ENCODE measurements at places on chromosomes 11 and 22. TPM values are rescaled to one million over a fixed set of nuclear protein-coding genes. Genes with fewer than 3 reads are reported as not detected.

DNA sequence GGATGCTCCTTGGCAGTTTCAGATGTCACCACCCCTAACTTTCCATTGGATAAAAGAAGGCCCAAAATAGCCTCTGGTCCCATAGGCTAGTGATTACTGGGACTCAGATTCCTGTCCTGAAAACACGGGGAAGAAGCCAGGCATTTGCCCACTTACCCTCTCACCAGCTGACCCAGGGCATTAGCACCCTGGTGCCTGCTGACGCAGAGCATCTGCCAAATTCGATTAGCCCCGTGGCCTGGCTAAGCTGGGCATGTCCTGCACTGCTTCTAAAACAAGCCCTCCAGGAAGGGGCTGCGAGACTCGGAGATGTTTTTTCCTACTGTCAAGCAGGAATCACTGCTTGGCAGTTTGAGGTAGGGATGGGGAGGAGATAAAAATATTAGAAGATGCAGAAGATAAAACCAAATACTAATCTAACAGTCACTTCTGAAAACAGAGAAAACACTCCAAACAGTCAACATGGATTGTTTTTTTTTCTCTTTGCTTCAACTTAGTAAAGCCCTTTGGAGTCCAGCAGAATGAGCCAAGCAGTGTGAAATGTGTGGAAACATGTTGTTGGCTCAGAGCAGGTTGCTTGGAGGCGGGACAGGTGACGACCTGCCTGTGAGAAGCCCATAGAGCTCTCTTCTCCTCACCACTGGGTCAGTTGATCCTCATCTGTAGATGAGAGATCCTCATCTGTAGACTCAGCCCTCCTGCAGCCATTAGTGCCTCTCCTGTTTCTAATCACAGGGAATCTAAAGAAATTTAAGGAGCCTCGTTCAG, 54.0 kb downstream of the BDNF start:
- DNase-seq = no peak

DNA sequence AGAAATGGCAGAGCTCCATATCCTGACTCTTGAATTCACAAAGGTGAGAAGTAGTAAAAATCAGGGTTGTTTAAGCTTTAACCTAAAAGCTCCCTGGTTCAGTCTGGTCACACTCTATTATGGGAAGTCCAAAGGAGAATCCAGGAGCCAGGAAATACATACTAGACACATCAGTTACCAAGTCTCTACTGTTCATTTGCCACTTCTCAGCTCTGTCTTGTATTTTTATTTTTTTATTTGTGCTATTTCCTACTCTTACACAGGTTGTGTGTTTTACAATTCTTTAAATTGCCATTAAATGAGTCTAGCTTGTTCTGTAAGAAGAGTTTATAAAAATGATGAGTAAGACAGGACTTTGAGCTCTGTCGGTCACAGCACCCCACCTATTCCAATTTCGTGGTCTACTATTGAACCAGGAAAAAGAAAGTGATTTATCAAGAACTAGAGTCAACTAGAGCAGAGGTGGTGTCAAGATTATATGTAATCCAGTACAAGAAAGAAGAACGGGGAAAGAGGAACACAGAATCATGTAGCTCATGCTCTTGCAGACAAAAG, 9.7 kb downstream of the MS4A12 start:
- DNase-seq = no peak

The CCDC82 gene
- total RNA-seq = 41.7 TPM

The SUSD2 gene
- total RNA-seq = 0.58 TPM

DNA sequence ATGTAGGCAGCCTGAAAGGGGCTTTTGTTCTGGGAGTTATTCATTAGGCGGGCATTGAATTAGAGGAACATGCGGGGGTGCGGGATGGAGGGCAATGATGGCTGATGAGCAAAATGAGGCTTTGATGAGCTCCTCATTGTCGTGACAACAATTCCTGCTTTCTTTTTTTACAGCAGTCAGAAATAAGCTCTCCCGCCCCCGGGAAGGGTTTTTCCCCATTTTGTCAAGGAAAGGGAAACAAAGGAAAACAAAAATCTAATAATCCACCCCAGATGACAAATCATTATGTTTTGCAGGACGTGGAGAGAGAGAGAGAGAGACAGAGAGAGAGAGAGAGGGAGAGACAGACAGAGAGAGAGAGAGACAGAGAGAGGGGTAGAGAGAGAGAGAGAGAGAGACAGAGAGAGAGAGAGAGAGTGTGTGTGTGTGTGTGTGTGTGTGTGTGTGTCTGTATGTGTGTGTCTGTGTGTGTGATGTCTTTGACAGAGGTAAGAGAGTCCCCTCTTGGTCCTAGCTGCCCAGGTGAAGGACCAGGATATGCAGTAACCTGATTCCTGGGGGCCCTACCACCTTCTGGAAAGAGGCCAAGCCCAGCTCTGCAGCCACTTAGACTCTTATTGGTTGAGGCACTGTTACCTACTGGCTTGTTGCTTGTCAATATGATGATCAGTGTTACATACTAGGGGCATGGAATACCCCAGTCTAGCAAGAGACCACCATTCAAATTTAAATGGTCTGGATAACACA, 46.7 kb upstream of the PARVA start:
- DNase-seq = peak; percentile 47

DNA sequence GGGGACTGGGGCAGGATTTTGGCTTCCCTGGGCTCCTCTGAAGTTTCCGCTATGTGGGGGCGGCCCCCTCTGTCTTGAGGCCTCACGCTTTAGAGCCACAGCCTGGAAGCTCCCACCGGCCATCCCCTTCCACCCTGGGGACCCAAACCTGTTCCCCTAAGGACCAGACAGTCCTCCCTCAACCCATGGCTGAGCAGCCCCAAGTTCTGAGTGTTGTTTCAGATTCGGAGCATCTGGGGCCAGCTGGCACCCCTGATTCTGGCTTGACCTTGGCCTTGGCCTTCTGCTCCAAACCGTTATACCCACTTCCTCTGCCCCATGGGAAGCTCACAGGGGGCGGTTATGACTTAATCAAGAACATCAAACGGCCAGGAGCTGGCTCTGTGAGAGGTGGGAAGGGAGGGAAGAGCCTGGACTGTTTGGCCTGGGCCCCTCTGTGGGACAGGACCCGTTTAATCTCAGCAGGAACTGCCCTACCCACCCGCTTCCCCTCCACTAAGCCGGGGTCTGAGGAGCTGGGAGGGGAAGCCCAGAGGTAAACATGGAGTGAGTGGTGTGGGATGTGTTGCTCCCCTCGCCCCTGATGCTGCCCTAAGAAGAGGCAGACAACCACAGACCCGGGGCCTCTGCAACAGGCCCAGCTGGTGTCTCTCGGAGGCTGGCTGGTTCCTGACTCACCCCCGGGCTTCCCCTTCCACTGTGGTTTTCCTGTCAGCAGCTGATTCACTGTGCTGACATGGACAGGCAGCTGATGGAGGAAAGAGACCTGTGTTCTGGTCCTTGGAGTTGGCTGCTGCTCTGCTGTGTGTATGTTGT, 3.4 kb downstream of the CD82 start:
- peak; percentile 75 for DNase-seq

DNA sequence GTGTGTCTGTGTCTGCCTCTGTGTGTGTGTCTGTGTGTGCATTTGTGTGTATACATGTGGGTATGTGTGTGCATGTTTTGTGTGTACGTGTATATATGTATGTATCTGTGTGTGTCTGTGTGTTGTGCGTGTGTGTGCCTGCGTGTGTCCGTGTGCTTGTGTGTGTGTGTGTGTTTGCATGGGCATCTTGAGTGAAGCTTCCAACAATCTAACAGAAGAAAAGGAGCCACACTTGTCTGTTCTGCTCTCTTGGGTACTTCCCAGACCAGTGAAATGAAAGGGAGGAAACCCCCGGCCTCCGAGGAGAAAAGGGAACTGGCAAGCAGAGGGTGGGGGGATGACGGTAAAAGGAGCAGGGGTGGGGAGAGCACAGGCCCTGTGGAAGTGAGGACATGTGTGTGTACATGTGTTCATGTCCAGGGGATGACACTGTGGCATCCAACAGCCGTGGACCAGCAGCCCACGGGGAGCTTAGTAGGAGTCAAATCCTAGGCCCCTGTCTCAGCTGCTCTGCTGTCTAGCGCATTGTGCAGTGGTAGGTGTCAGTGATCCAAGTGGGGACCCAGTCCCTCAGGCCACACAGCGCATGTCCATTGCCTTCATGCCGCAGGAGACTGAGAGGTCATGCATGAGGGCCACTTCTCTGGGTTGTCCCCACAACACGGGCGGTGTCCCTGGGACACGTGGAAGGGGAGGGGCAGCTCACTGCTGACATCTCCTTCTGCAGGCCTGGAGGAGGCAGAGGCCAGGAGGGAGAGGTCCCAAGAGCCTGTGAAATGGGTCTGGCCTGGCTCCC, 8.1 kb downstream of the CSF2RB start:
- DNase-seq = peak; percentile 57

- no peak for DNase-seq
Observed at GRCh38 chr11:93648158-93648557, 13.3 kb upstream of the CEP295 start.

The MB gene
- not detected for total RNA-seq

The KIF18A gene
- 3.7 TPM for total RNA-seq

The ELFN2 gene
- not detected for total RNA-seq

The MUC5AC gene
- 830 TPM for total RNA-seq

The MS4A8 gene
- 8.9 TPM for total RNA-seq

DNA sequence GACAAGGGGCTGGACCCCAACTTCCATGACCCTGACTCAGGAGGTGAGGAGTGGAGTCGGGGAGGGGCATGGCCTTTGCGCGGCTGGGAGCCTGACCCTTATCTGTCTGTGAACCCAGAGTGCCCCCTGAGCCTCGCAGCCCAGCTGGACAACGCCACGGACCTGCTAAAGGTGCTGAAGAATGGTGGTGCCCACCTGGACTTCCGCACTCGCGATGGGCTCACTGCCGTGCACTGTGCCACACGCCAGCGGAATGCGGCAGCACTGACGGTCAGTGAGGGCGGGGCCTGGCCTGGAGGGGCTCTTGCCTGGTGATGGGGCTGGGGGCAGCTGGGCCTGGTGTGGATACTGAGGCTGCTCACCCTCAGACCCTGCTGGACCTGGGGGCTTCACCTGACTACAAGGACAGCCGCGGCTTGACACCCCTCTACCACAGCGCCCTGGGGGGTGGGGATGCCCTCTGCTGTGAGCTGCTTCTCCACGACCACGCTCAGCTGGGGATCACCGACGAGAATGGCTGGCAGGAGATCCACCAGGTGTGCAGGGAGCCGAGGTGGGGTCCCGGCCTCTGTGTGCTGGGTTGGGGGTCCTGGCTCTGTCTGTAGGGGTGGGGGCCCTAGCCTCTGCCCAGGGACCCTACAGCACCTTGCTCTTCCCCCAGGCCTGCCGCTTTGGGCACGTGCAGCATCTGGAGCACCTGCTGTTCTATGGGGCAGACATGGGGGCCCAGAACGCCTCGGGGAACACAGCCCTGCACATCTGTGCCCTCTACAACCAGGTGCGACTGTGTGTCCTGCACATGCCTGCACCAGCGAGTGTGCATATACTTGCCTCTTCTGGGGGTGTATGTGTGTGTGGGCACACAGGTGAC, 6.3 kb downstream of the SHANK3 start:
- peak; percentile 20 for DNase-seq

The IGSF22 gene
- total RNA-seq = not detected

DNA sequence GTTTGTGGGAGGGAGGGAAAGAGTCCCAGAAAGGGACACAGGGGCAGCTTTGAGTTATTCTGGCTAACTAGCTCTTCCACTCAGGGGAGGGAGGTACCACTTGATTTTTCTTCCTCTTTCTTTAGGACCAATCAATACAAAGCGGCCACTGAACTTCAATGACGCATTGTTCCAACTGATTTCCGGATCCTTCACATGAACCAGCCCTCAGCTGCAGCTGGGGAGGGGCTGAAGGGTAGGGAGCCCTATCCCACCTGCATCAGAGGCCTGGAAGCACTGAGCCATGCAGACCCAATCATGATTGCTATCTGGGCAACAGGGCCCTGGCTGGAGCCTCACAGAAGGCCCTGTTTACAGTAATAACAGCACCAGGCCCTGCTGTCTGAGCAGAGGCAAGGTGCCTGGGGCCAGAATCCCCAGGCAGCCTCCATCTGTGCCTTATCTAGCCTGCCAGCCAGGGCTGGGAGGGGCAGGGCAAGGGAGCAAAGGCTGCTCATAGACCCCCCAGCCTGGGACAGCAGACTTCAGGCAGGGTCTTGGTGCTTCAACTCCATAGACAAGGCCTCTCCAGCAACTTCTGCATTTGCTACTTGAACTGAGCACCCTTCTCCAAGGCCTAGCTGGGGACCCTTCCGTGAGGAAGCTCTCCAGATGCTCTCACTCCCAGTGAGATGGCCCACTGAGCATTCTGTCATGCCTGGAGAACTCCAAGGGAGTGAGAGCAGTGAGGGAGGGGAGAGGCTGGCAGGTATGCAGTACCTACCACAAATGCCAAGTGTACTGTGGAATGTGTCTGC, 22.5 kb downstream of the CLPB start:
- DNase-seq = peak; percentile 81

GRCh38 chr11:10325277-10326011, 20.6 kb downstream of the ADM start:
- no peak for DNase-seq

- DNase-seq = no peak
Observed at GRCh38 chr11:76660533-76661305, 9.8 kb downstream of the LRRC32 start.

GRCh38 chr22:49203091-49203858, 624.4 kb downstream of the BRD1 start:
- DNase-seq = no peak

The GDPD5 gene
- total RNA-seq = 43.2 TPM

GRCh38 chr11:20026629-20027555, 133.4 kb downstream of the DBX1 start:
- peak; percentile 32 for DNase-seq

The APOBEC3A gene
- total RNA-seq = not detected

DNA sequence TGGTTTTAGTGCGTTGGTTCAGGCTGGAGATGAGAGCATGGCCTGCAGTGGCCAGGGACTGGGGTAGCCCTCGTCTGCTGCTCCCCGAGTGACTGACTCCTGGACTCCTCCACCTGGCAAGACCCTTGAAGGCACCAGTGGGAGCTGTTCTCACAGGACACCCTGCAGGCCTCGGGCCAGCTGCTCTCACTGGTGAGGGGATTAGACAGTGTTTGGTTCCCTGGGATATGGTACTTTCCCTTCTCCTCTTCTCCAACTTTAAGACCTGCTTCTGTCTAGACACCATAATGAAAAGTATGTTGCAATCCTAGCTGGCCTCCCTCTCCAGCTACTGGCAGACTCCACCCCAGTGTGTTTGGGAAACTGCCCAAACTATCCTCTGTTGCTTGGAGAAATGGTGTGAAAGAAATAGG, 168.8 kb upstream of the CADM1 start:
- peak; percentile 41 for DNase-seq

- no peak for DNase-seq
Observed at GRCh38 chr11:33040862-33041453, 1.6 kb downstream of the TCP11L1 start.

DNA sequence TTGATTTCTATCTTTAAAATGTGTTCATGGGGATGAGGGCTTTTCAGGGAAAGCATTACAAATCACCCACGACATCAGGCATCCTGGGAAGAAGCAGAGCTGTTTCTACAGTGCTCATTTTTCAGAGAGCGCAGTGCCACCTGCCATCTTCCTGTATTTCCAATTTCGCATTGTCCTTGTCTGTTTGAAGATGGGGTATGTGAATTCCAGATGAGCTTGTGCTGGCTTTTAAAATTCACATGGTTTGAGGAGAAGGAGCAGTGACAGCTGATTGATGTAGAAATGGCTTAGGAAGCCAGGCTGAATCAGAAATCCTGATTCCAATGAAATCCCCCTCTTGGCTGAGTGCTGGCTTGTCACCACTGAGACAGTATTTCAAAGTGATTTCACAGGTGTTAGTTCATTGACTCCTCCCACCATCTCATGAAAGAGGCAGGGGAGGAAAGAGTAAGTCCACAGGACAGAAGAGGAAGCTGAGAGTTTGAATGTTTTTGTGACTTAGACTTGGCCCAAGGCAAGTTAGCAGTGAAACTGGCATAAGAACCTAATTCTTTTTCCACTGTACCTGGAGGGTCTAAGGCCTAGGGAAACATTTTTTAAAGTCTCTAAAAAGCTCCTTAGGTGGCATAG, 344.6 kb upstream of the C11orf87 start:
- no peak for DNase-seq
